Heart left ventricle (tissue), 16 donors: ENCODE measurements at places on chromosomes 12 and 14. TPM values are rescaled to one million over a fixed set of nuclear protein-coding genes. Genes with fewer than 3 reads are reported as not detected.
A peak's percentile ranks its signal among the peaks of the same experiment; 100 is the strongest.

GRCh38 chr12:88580051-88580871 is at the start of gene KITLG:
TSS of gene KITLG (minus strand) at chr12:88580471. CDS start at chr12:88580278, 193 bp downstream.
- DNase-seq, result peak; percentile 86

GRCh38 chr12:15596174-15596573 is 193.0 kb downstream of the EPS8 start:
- DNase-seq, result no peak

- peak; percentile 1 for DNase-seq
These were observed 23.4 kb downstream of the DLK1 start for GRCh38 chr14:100749967-100750597.

Gene CD163L1
- 0.55 TPM for polyA plus RNA-seq

Gene C12orf42
- polyA plus RNA-seq, result not detected

DNA sequence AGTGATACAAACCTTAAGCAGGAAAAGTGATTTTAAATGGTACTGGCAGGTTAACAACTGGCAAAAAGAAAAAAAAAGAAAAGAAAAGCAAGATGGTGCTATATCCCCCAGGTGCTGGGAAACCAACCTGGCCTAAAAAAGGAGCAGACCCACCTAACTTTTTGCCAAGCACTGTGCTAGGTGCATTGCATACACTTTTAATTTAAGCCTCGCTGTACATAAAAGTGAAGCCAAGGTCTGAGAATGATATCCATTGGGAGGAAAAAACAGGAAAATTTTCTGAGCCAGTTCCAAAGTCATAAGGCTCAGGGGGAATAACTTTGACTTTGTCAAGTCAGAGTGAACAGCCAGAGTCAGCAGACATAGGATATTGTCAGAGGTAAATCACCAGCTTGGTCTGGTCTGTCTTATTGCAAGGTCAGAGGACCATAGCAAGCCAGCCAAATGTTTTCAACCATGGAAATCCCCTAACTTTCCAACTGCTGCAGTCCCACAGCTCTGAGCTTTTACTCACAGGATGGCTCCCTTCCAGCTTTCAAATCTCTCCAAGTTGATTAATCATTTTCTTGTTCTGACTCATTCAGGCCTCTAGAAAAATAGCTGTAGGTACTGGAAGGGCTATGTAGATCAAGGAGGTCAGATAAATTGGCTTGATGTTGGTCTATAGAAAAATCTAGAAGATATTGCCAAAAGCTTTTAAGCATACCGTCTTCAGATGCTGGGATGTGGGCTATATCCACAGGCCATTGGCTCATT is 412.9 kb downstream of the RAD51B start:
- no peak for DNase-seq

Gene GPR132
- 0.50 TPM for polyA plus RNA-seq

- DNase-seq, result peak; percentile 89
These were observed 198.7 kb upstream of the EEA1 start for GRCh38 chr12:93127582-93128331.
